ENCODE measurements at places on chromosomes 16 and 17.

- DNase-seq = no peak
Measured at GRCh38 chr16:65202461-65202860, 80.6 kb upstream of the CDH11 start.

- no peak for DNase-seq
Measured at GRCh38 chr16:56357241-56357764, 68.0 kb downstream of the AMFR start.

DNA sequence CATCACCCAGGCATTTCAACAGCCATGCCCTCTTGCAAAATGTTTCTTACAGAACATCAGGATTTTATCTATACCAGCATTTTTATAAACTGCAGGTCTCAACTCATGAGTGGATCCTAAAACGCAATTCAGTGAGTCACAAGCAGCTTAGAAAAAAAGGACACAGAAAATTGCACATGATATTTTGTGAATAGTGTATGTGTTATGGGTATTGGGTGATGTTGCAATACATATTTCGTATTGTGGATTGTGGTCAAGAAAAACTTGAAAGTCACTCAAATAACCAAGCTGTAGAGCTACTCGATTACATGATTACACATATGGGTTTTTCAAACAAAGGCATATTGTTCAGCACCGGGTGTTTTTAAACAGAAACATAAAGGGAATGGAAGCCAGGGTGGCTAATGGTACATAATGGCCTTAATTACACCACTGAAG, 1.4 kb downstream of the WIPI1 start:
- DNase-seq = no peak

DNA sequence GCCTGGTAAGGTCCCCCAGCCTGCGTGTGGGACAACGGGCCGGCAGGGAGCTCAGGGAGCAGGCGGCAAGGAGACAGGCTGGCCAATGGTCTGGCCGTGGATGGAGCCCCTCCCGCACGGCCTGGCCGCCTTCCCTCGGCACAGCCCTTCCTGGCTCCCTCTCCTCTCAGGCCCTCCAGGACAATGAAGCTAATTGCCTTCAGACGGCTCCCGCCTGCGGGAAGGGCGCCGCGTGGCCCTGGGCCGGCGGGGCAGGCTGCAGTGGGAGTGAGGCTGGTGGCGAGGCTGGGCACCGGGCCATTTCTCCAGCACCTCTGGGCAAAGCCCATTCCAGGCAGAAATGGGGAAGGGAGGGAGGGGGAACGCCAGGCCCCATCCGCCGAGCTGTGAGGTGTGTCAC, 50.9 kb downstream of the ENGASE start:
- DNase-seq = no peak

Data from NCI-H1048 (cell line).